Thoracic aorta (tissue), 2 donors: ENCODE measurements at places on chromosomes 12 and 14. TPM values are rescaled to one million over a fixed set of nuclear protein-coding genes. Genes with fewer than 3 reads are reported as not detected.

DNA sequence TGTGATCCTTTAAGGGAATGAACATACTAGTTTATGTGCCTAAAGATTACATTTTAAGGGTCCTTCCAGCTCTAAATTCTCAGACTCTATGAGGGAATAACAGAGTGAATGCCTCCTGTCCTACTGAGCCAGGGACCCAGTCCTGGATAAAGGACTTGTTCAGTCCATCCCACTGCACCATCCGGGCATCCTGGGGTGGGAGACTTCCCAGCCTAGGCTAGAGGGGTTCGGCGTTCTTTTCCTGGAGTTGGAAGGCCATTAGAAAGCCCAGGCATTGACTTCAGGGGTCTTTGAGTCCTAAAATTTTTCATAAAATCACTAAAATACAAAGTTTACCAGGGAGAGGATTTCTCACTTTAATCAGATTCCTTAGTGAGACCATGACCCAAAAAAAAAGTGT, 127.9 kb upstream of the FKBP4 start:
- no peak for DNase-seq

The ADCY4 gene
- 28.7 TPM for total RNA-seq

- DNase-seq: no peak
Observed at GRCh38 chr12:4648104-4648500, 749 bp downstream of the AKAP3 start.

The KRT83 gene
- total RNA-seq: not detected

The TRHDE gene
- 3.7 TPM for total RNA-seq

The LRIG3 gene
- total RNA-seq: 70.0 TPM

The MANSC4 gene
- not detected for total RNA-seq

- no peak for DNase-seq
Observed at GRCh38 chr14:23539248-23540140, 12.1 kb downstream of the ZFHX2 start.

- DNase-seq: no peak
Observed at GRCh38 chr12:78176643-78177042, 345.9 kb downstream of the NAV3 start.

DNA sequence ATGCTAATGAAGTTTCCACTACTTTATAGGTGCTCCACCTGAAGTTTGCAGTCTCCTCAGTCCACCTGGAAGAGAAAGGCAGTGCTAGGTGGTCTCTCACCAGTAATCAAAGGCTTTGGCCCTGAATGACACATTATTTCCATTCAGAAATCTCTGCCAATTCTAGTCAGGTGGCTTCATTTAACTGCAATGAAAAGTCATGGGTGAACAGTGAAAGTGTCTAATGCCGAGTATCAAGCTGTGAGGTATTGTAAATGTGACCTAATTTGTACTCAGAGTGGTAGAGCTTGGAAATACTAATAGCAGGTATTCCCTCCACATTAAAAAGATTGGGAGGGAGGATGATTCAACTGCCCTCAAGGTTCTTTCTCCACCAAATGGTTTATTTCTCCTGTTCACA, 220.9 kb upstream of the LRFN5 start:
- DNase-seq: no peak
